Body of pancreas (tissue), 4 donors: ENCODE measurements at places on chromosomes 3 and 15.

DNA sequence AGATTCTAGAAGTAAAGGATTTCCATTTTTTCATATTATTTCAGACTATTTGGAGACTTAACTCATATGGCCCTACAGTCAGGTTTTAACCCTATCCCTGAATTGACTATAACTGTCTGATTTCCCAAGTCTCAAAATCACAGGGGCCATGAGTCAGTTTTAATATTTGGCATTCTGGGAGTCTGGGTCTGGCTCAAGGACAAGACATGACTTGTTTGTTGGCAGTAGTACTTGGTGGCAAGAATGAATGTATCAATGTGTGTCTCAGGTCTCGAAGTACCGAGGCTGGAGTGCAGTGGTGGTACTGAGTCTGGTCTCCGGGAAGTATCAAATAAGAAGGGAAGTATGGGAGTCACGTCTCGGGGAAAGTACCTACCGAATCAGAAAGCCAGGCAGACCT is 10.8 kb downstream of the UMPS start:
- DNase-seq, result no peak

- DNase-seq, result no peak
Measured at GRCh38 chr15:80945605-80946004, 44.0 kb downstream of the MESD start.

DNA sequence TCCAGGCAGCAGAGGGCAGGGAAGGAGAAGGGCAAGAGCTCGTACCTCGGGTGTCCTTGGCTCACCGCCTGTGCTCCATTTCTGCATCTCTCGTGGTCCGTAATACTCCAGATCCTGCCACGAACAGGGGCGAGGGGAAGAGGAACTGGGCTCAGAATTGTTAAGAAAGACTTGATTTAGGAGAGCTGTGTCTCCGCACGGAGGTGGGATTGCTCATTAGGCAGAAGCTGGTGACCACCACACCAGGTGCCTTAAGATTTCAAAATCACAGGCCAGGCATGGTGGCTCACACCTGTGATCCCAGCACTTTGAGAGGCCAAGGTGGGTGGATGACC is 37.2 kb upstream of the BDH1 start:
- no peak for DNase-seq

GRCh38 chr3:64247991-64248646 is 22.9 kb upstream of the PRICKLE2 start:
- DNase-seq, result no peak

GRCh38 chr15:52714968-52715367 is 35.8 kb upstream of the ATOSA start:
- no peak for DNase-seq

DNA sequence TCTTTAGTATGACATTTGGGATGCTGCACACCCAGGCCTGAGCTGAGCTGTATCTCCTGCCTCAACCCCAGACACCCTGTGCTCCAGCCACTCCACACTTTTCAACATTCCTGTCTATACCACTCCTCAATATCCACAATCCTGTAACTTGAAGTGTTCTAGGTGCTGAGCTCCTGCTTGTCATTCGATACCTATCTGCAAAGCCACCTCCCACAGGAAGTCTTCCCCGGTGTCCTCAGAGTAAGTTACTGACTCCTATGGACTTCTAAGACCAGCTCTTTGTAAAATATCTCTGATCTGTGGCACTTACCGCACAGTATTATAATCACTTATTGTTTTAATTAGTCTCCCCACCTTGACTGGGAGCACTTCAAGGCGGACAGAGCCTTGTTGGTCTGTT is 1.2 kb upstream of the CAV3 start:
- no peak for DNase-seq

- DNase-seq, result no peak
Measured at GRCh38 chr15:41559239-41559782, 299 bp downstream of the TYRO3 start.

GRCh38 chr3:126432361-126433104 is 37.8 kb downstream of the CFAP100 start:
- no peak for DNase-seq

- no peak for DNase-seq
Measured at GRCh38 chr3:172749230-172749965, 1.1 kb upstream of the ECT2 start.

- DNase-seq, result no peak
Measured at GRCh38 chr3:16868513-16868912, 16.2 kb upstream of the PLCL2 start.

- DNase-seq, result no peak
Measured at GRCh38 chr15:79433276-79433990, 1.3 kb downstream of the MINAR1 start.

DNA sequence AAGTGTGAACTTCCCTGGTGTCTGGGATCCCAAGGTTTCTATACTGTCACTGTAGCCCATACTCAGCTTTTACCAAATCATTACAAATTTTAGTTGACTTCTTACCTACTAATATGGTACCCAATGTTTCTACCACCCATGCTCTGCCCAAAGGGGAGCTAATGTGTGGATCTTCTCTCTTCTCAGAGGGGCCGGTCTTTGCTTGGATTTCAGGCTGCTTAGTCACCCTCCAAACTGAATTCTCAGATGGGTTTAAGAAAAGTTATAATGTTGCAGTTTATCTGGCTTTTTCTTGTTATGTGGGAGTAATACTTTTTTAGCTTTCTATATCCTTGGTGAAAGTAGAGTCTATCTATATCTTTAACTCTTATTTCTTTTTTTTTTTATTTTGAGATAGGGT is 67.1 kb upstream of the AKAP13 start:
- no peak for DNase-seq

DNA sequence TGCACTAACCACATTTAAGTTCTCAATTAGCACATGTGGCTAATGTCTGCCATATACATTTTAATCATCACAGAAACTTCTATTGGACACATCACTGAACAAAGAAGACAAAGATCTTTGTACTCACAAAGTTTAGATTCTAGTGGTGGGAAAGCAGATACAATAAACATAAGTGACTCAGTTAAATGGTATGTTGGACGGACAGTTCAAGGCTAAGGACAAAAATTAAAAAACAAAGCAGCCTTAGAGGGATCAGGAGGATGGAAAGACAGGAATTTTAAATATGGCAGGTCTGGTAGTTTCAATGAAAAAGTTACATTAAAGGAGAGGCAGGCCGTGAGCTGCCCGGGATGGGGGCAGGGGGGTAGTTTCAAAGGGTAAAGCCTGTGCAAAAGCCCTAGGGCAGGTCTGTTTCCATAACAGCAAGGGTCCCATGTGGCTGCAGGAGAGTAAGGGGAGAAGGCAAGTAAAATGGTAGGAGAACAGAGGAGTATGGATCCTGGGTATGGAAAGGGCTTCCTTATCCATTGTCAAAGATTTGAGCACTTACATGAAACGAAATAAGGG is 220.7 kb downstream of the FHIT start:
- no peak for DNase-seq

GRCh38 chr15:75925440-75925839 is 21.8 kb downstream of the FBXO22 start:
- no peak for DNase-seq

GRCh38 chr3:149386299-149386606 is 8.8 kb upstream of the TM4SF1 start:
- DNase-seq, result no peak

GRCh38 chr3:58792921-58793451 is 126.4 kb upstream of the FAM3D start:
- no peak for DNase-seq

DNA sequence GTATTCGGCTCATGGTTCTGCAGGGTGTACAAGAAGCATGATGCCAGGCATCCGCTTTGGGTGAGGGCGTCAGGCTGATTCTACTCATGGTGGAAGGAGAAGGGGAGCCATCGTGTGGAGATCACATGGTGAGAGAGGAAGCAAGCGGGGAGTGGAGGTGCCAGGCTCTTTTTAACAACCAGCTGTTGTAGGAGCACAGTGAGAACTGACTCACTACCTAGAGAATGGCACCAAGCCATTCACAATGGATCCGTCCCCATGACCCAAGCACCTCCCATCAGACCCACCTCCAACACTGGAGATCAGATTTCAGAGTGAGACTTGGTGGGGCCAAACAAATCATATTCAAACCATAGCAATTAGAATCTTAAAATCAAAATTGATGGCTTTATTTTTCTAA is 259.8 kb upstream of the CTDSPL start:
- no peak for DNase-seq

GRCh38 chr3:72847282-72847681 is 963 bp downstream of the SHQ1 start:
- no peak for DNase-seq

DNA sequence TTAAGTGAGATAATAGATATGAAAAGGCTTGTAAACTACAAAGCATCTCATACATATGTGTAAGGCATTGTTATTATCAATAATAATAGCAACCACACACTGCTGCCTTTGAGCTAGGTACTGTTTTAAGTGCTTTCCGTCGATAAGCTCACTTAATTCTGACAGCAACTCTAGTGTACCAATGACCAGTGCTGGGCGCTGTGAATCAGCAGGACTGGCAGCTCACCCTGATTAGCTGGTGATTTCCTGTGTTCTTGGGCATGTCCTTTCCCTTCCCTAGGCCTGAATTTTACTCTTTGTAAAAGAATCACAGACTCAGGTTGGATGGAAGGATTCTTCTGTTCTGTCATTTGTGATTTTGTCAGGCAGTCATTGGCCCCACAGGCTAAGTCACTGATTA is 215.6 kb downstream of the LPP start:
- no peak for DNase-seq

- DNase-seq, result no peak
Measured at GRCh38 chr3:102525624-102526023, 90.8 kb downstream of the ZPLD1 start.

DNA sequence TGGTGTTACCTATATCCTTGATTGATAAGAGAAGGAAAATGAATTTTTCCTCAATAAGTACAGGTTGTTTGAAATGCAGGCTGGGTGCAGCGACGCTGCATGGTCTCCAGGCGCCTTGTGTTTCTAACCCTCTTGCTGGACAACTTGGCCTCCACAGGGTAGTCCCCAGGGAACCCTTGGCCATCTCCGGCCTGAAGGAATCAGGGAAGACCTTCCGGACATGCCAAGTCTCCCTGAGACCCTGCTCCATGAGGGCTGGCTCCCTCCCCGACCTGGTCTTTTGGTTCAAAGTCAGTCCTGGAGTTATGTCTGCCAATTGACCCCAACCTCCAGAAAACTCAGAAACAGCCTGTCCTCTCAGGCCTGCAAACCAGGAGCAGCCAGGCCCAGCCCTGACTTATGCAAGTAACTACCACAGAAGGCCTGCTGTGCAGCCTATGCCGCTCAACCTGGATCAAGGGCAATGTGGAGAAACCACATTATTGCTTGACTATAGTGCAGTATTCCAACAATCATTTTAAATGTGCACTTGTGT is 98.3 kb downstream of the LIPC start:
- no peak for DNase-seq

GRCh38 chr3:177571944-177572315 is 374.6 kb upstream of the TBL1XR1 start:
- DNase-seq, result no peak

DNA sequence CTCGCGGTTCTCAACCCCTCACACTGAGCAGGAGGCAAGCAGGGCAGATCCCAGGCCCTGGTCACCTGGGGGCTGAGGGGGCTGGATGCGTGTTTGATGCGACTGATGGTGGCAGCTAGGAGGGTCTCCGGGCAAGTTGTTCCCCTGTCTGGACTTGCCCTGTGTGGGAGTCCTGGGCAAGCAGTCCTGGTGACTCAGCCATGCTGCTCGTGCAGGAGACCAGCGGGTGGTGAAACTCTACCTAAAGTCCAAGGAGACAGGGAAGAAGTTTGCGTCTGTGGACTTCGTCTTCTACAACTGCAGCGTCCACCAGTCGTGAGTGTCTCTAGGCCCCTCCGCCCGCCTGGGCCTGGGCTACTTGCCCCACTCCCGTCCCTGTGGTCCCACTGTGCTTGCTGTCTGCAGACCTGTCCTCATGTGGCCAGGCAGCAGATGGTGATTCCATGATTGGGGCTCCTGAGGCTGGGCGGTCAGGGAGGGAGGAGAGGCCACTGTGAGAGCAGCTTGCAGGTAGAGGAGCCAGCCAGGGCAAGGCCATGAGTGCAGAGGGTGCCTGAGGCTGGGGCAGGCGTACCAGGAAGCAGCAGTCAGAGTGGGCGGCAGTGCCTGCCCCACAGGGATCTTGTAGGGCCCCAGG is 23.1 kb downstream of the PLXNA1 start:
- DNase-seq, result no peak

GRCh38 chr3:135629701-135630408 is 335.7 kb upstream of the PPP2R3A start:
- no peak for DNase-seq

- DNase-seq, result no peak
Measured at GRCh38 chr3:53354945-53355498, 7.7 kb upstream of the DCP1A start.

- DNase-seq, result no peak
Measured at GRCh38 chr3:46380471-46381221, 9.9 kb downstream of the CCR5 start.

DNA sequence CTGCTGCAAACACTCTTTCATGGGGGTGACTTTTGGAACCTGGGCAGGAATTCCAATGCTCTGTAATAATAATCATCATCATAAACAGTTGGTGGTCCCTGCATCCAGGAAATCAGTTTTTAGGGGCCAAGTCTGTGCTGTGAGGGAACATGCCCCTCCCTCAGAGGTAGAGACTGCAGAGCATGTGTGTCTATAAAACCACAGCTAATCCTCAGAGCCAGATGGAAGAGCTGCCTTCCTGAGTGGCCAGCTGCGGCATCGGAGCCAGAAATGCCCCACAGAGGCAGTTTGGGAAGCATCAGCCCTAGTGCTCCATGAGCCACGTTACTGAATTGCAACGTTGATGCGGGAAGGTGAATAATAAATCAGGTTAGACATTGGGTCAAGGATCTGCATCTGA is 12.9 kb upstream of the TPM1 start:
- DNase-seq, result no peak

DNA sequence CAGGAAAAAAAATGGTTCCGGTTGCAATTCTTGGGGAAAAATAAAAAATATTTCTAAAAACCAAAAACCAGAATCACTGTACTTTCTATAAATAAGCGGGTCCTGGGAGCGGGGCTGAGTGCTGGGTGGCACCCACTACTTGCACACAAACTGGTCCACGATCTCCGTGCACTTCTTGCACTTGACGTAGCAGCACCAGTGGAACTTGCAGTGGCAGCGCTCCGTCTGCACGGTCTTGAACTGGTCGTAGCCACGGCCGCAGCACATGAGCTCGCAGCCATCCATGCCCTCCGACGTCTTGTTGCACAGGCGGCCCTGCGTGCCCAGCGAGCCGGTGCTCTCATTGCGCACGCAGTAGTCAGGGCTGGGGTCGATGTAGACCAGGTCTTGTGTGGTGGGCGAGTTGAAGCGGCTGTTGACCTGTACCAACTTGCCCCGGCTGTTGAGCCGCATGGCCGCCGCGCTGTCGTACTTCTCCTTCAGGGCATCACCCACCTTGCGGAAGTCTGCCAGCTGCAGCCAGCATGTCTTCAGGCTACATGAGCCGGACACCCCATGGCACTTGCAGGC is 17.1 kb downstream of the WNT5A start:
- no peak for DNase-seq

DNA sequence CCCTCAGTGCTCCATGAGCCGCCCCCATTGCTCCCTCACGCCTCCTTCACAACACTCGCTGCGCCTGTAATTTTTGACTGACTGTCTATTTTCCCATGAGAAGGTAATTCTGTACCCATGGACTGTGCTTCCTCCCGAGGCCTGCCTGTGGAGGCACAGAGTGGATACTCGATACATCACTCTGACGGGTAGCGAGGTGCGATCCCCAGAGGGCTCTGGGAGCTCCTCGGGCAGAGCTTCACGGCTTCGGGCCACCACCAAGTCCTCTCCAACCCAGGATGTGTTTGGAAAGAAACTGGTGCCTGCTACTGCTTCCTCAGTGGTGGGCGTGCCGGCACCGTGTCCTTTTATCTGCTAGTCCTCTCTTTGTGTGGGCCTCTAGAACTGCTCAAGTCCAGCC is 108.6 kb upstream of the DLG1 start:
- no peak for DNase-seq

- peak; percentile 65 for DNase-seq
Measured at GRCh38 chr15:50051811-50052419, 67.1 kb downstream of the ATP8B4 start.
